ENCODE measurements at places on chromosomes 3 and 15.
A peak's percentile ranks its signal among the peaks of the same experiment; 100 is the strongest.

GRCh38 chr3:18438586-18438985 lies 13.4 kb upstream of the SATB1 start:
- DNase-seq: peak; percentile 66

GRCh38 chr3:128996726-128997125 lies 2.9 kb upstream of the CFAP92 start:
- no peak for DNase-seq

DNA sequence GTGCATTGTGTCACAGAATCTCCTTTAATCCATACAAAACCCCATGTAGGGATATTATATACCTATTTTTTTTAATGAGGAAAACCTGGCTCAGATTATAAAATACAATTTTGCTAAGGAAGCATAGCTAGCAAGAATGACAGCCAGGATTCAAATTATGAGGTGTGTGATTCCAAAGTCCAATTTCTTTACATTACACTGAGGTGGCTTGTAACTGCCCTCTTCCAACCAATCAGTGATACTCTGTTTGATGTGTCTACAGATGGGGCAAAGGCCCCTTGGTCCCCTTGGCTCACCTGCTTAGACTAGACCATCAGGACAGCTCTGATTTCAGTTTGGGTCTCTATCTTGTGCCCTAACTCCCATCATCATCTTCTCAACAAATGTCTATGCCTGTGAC lies 120.3 kb upstream of the ADAMTS9 start:
- no peak for DNase-seq

GRCh38 chr15:52186651-52187486 lies 4.3 kb downstream of the GNB5 start:
- DNase-seq: no peak

DNA sequence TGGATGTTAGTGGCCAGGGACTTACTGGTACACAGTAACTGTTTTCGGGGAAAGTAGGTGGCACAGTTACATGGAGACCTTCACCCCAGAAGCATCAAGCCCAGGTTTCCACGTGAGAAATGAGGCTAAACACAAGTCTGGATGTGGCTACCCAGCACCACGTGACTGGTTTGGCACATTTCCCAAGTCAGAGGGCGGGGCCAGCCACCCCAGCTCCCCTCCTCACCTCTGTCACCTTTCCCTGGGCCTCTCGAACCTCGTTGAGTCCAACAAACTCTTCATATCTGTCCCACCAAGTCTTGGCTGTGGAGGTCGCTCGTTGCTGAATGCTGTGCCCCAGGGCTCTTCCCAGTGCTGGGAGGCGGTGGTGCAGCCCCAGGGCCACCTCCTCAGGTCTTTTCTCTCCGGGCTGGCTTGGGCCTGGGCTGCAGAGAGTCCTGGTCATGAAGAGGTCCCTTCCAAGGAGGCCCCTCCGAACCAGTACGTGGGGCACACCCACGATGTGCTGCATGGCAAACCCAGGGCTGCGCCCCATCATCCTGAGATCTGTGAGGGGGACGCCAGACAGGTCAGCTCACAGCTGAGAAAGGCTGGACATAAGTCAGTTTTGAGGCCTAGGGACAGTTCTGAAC lies 4.8 kb upstream of the PLXNB1 start:
- no peak for DNase-seq

- DNase-seq: peak; percentile 68
Measured at GRCh38 chr3:184540777-184541681, 20.6 kb upstream of the EPHB3 start.

- DNase-seq: no peak
Measured at GRCh38 chr3:178435575-178435974, 100.7 kb upstream of the KCNMB2 start.

GRCh38 chr3:178392511-178392926 lies 143.7 kb upstream of the KCNMB2 start:
- DNase-seq: no peak

GRCh38 chr3:55017876-55018275 lies 90.0 kb upstream of the LRTM1 start:
- no peak for DNase-seq

DNA sequence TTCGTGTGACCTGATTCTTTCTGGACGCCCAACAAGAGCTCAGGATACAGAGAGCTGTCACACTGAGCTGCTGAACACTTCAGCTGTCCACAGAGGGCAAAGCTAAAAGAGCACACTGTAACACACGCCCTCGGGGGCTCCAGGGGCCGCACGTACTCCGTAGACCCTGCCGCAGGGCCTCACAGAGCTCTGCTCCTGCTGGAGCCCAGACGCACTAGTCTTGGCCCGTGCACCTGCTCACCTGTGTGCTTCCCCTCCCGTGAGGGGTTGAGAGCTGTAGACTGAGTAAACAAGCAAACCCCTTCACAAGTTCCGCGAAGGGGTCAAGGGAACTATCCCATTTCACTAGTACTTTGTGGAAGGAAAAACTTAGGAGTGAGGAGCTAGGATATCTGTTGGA lies 30.7 kb upstream of the TUSC7 start:
- no peak for DNase-seq
